Sigmoid colon (tissue), 7 donors: ENCODE measurements at places on chromosomes 6 and 20.

- no peaks in the 10 kb centered on the region for H3K4me1 ChIP-seq
- no peaks in the 10 kb centered on the region for H3K36me3 ChIP-seq
- DNase-seq: no peak
- no peak overlapping the region for H3K4me3 ChIP-seq
- no peak overlapping the region for H3K27ac ChIP-seq
Observed at GRCh38 chr6:2658788-2659187, 91.9 kb downstream of the MYLK4 start.

DNA sequence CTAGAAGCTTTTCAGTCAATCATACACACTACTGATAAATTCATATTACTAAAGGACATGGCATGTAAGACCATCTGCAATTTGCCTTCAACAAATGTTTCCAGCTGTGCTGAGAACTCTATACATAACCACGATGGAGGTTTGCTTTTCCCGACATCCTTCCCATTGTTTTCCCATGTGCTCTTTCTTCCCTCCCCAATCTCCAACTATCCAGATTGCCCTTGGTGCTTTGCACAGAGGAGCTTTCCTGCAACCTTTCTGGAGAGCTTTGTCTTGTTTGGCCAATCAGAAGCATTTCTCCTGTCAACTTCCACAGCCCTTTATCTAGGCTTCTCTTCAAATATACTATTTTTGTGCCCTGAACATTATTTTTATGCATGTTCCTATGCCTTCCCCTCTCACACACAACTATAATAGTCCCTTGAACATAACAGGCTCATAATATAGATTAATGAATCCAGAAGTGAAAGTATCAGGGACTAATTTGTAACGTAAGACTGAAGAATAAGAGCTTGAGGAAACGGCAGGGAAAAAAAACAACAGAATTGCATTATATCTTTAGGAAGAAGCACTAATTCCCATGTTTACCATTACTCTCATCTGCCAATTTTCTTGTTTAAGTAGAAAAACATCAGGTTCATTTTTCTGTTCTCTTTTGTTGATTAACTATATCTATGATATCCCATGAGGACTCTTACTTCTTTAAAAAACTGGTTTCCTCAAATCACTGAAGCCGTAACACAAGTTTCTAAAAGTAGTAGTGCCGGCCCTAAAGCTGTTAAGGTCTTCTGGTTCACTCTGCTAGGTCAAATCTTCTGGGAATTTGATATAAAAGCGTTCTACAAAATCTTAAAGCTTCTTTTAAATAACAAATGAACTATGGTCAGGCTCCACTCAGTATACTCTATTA is 20.1 kb downstream of the SMLR1 start:
- no peaks in the 10 kb centered on the region for H3K4me1 ChIP-seq
- no peak for DNase-seq
- no peaks in the 10 kb centered on the region for H3K36me3 ChIP-seq
- H3K27me3 ChIP-seq: no peaks in the 10 kb centered on the region
- no peak overlapping the region for H3K4me3 ChIP-seq

GRCh38 chr6:2753110-2753489 is 2.4 kb upstream of the MYLK4 start:
- H3K4me3 ChIP-seq: no peak overlapping the region
- H3K36me3 ChIP-seq: no peaks in the 10 kb centered on the region
- no peak for DNase-seq
- H3K4me1 ChIP-seq: no peaks in the 10 kb centered on the region
- no peak overlapping the region for H3K27ac ChIP-seq

- H3K27me3 ChIP-seq: no peaks in the 10 kb centered on the region
- no peak overlapping the region for H3K27ac ChIP-seq
- no peaks in the 10 kb centered on the region for H3K36me3 ChIP-seq
- no peaks in the 10 kb centered on the region for H3K4me1 ChIP-seq
Observed at GRCh38 chr6:167528239-167528638, 203.4 kb downstream of the TTLL2 start.

- peak overlapping the region; percentile 86 for H3K4me3 ChIP-seq
- H3K4me1 ChIP-seq: peaks cover 33% of the 10 kb centered on the region
- peak overlapping the region; percentile 91 for H3K27ac ChIP-seq
- DNase-seq: peak; percentile 69
- H3K27me3 ChIP-seq: no peaks in the 10 kb centered on the region
- no peaks in the 10 kb centered on the region for H3K36me3 ChIP-seq
Observed at GRCh38 chr6:42745083-42745639, 742 bp downstream of the TBCC start.

DNA sequence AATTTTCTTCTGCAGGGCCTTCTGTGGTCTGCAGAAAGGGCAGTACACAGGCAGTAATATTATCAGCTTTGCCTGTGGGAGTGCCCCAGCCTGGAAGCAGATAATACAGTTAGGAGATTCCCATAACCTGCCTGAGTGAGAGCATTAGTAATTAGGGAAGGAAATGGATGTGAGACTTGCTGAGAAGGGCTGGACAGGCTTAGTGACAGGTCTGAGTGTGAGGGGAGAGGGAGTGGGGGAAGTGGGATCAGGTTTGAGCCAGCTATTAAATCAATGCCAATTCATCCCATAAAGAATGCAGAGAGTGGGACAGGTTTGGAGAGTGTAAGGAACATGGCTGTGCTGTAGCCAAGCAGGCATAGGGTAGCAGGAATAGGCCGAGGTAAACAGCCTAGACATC is 10.1 kb upstream of the CFAP206 start:
- no peak overlapping the region for H3K4me3 ChIP-seq
- DNase-seq: no peak
- H3K36me3 ChIP-seq: no peaks in the 10 kb centered on the region
- no peak overlapping the region for H3K27ac ChIP-seq

DNA sequence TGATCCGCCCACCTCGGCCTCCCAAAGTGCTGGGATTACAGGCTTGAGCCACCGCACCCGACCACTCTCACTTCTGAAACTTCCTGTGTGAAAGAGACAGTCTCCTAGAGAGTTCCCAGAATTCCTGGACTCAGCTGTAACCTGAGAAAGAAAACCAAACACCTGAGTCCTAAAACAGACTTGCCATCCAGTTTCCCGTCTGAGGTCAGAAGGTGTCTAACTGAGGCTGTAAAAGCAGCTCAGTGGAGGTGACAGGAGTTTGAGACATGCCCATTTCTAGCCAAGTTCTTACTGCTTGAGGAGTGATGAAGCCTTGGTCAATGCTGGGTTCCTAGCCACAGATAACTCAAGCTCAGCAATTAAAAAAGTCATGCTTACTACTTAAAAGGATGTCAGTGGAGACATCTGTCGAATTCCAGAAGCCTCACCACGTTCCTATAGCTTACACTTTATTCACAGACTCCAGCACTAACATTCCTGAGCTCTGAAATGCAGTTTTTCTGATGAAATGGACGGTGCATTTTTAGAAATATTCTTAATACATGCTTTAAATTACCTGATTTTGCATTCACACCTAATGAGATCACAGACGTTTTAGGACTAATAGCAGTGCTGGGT is 6.1 kb downstream of the UQCC2 start:
- no peaks in the 10 kb centered on the region for H3K27me3 ChIP-seq
- no peak overlapping the region for H3K4me3 ChIP-seq
- H3K36me3 ChIP-seq: no peaks in the 10 kb centered on the region
- peaks cover under 1% of the 10 kb centered on the region for H3K4me1 ChIP-seq
- no peak for DNase-seq

- H3K27me3 ChIP-seq: peaks cover 55% of the 10 kb centered on the region
- peak overlapping the region; percentile 56 for H3K4me3 ChIP-seq
- no peak overlapping the region for H3K27ac ChIP-seq
- no peaks in the 10 kb centered on the region for H3K36me3 ChIP-seq
- no peak for DNase-seq
Observed at GRCh38 chr20:24468401-24469115, 871 bp upstream of the SYNDIG1 start.
